ENCODE measurements at places on chromosomes 3 and 15.
A peak's percentile ranks its signal among the peaks of the same experiment; 100 is the strongest.

GRCh38 chr15:67361100-67361499, 106.5 kb downstream of the IQCH start:
- no peak for DNase-seq

- DNase-seq, result peak; percentile 4
Measured at GRCh38 chr3:123447749-123448517, 957 bp downstream of the ADCY5 start.

DNA sequence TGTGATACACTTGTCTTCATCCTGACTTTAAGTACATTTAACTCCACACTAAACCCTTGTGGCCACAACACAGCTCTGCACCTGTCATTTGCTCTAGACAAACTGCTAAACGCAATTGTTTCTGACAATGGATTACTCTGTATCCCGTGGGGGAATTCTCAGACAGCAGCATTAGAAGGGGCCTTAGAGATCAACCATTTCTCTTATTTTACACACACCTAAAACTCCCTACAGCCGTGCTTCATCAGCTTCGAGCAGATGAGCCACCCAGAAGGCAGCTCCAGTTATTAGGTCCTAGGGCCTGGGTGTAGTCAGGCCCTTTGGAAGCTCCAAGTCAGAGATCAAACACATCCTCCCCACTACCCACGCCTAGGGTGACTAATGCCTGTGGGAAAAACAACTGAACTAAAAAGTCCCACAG, 1.3 kb upstream of the IL12A start:
- peak; percentile 53 for DNase-seq

GRCh38 chr3:146491303-146491702, 21.9 kb upstream of the PLSCR2 start:
- DNase-seq, result peak; percentile 76

DNA sequence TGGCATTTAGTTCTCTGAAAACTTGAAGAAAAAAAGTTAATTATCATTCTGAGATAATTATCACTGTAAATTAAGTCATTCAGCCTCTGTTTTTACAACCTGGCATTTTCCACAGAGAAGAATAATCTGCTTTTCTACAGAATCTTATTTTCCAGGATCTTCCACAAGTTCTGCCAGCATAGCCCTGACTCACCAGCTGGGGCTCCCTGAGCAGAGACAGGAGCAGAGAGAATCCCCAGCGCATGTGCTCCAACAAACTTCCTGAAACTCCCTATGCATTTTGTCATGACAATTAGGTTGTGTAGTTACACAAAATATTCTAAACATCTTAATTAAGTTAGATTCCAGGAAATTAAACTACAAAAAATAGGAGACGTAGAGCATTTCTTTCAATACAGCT, 32.1 kb upstream of the TMEM207 start:
- no peak for DNase-seq

- DNase-seq, result peak; percentile 55
Measured at GRCh38 chr3:131033480-131034080, 6.9 kb downstream of the NEK11 start.

GRCh38 chr3:186869253-186870100, 27.0 kb downstream of the ADIPOQ start:
- DNase-seq, result peak; percentile 36

- peak; percentile 70 for DNase-seq
Measured at GRCh38 chr3:181782306-181782954, 70.7 kb downstream of the SOX2 start.

- DNase-seq, result no peak
Measured at GRCh38 chr3:188944108-188944507, 227.7 kb upstream of the TPRG1 start.

DNA sequence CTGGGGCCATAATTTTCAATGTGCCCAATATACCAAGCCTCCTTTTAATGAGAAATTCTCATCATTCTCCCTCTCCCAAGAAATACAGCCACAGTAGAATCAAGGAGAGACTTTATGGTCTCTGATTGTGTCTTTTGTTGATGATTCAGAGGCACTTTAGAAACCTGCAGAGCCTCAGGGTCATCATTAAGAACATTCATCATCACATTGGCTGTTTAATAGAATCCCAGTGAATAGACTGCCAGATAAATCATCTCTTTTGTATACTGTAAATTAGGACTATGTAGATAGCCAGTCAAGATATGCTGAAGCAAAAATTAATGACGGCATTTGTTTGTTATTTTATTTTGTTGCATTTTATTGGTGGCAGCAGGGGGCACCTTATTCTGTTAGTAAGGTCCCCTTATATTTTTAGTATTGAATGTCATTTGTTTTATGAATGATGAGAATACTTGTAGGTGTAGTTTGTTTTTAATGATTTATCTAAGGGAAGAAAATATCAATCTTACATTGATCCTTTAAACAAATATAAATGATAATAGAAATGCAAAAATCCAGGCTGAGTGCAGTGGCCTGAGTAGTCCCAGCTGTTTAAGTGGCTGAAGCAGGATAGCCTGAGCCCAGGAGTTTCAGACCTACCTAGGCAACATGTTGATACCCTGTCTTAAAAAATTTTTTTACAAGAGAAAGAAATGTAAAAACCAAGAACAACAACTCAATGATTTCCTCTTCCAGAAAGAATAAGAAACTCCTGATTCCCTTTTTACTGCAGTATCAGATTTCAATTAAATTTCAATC, 138.8 kb downstream of the ZBBX start:
- no peak for DNase-seq

GRCh38 chr3:48748754-48749153, 31.7 kb upstream of the IP6K2 start:
- no peak for DNase-seq

GRCh38 chr3:146256851-146257486, 6.1 kb upstream of the PLSCR4 start:
- DNase-seq, result peak; percentile 59

GRCh38 chr3:184531626-184532280, 29.8 kb upstream of the EPHB3 start:
- DNase-seq, result no peak

GRCh38 chr15:75348562-75349350, 1.9 kb downstream of the NEIL1 start:
- DNase-seq, result no peak

- no peak for DNase-seq
Measured at GRCh38 chr3:8732413-8732812, 1.2 kb upstream of the CAV3 start.

DNA sequence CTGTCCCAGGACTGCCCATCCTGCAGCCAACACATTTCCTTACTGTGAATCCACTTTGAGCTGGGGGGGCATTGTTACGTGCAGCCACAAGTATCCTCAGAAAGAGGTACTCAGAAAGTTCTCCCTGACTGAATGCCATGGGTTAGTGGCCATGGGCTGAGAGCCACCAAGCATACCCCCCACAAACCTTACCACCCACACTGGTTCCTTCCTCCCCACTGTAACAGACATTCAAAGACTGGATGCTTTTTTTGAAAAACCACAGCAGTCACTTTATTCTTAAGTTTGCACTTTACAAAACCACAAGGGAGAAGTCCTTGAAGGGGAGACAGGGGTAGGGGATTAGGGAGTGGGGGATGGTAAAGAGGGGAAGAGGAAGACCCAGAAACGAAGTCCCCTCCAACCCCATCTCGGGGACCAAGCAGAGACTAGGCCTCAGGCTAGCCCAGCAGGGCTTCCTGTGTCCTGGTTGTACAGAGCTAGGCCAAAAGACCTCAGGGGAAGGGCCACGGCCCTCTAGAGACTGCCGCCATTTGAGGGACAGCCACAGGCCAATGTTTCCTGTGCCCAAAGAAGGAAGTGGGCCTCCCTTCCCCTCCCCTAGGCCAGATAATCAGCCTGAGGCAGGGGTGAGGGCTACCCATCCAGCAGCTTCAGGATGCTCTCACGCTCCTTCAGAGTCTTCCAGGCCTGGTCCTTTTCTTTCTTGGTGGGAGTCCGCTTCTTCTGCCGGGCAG, 10.1 kb upstream of the CAMK1 start:
- no peak for DNase-seq

DNA sequence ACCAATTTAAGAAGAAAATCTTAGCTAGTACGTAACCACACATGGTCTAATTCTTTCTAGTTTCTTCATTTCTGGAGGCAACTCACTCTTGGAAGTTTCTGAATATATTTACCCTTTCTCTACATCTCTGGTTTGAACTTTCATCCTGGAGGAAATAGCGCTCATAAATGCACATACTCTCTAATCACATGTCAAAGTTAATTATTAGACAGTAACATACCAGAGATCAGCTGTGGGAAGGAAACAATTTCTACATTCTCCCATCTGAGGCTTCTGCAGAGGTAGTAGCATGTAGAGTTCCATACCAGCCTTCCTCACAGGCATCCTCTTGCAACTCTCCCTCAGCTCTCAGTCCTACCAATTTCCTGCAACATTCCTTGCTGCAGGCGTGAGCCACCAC, 132.5 kb downstream of the RBPMS2 start:
- no peak for DNase-seq

DNA sequence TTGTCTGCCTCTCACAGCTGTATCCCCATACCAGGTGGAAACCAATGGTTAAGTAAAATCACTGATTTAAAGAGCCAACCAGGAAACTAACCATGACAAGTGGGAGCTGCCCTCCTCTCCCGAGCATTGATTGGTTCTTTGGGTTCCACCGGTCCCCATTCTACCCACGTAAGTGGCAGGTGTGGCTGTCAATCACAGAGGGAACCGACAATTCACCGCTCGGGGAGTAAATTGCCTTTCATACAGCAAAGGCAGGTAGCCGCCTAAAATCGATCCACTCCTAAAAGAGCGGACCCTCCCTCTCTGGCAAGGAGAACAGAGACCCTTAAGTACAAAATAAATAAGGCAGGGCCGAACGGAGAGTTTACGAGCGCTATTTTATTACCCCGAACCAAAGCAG, 1.2 kb downstream of the ERC2 start:
- DNase-seq, result peak; percentile 90
